ENCODE measurements at places on chromosomes 1 and 21. TPM values are rescaled to one million over a fixed set of nuclear protein-coding genes. Genes with fewer than 3 reads are reported as not detected.

The KRTAP10-3 gene
- total RNA-seq = not detected

The DYNLT4 gene
- not detected for total RNA-seq

The DNAH14 gene
- total RNA-seq = 15.0 TPM

The SPRR1A gene
- total RNA-seq = not detected

The GBP4 gene
- total RNA-seq = 2.0 TPM

The CSF3R gene
- total RNA-seq = 0.14 TPM

The FUBP1 gene
- total RNA-seq = 143 TPM

The TNFRSF4 gene
- total RNA-seq = not detected

The ATP5PO gene
- total RNA-seq = 151 TPM

The SNAP47 gene
- total RNA-seq = 46.6 TPM

The FMO5 gene
- total RNA-seq = 0.44 TPM

The DENND2C gene
- total RNA-seq = 1.7 TPM

The DNM3 gene
- 1.4 TPM for total RNA-seq

The BSND gene
- total RNA-seq = not detected

The FNBP1L gene
- 6.8 TPM for total RNA-seq

The VHLL gene
- total RNA-seq = 0.29 TPM

The IVL gene
- total RNA-seq = not detected

The SAMD13 gene
- total RNA-seq = 0.14 TPM

The IQCC gene
- 1.1 TPM for total RNA-seq

The PLPPR5 gene
- under 0.01 TPM for total RNA-seq

Measured in placental pericyte (primary cell).